ENCODE measurements at places on chromosomes 1 and 21.

DNA sequence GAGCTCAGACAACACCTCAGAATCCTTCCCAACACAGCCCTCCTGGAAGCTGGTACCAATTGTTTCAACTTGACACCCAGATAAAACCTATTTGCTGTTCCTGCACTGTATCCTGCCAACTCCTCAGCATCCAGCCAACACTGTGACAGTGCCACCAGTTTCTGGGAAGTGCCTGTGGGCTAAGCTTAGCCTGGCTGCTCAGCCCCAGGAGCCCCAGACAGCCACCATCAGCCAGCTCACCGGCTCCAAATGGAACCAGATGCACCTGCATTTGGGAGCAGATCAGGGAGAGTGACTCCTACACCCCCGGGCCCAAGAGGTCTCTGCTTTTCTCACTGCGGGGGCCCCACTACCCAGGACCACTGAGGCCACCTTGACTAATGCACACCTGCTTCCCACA is 24.9 kb downstream of the KCNN3 start:
- DNase-seq: no peak

DNA sequence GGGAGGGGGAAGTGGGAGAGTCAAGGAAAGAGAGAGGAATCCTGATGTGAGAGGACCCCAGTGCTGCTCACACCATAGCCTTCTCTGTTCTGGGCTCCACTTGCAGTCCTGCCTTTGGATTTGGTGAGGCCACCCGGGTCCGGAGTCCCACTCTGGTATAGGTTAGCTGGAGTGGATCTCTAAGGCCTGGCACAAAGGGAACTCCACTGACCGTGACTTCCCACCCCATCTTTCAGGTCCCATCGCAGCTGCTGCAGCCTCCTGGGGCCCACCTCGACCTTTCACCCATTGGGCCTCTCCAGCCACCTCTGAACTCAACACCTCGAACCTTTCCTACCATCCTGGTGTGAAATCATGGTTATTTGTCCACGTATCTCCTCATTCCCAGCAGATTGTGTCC is 324.4 kb downstream of the MATN1 start:
- no peak for DNase-seq

DNA sequence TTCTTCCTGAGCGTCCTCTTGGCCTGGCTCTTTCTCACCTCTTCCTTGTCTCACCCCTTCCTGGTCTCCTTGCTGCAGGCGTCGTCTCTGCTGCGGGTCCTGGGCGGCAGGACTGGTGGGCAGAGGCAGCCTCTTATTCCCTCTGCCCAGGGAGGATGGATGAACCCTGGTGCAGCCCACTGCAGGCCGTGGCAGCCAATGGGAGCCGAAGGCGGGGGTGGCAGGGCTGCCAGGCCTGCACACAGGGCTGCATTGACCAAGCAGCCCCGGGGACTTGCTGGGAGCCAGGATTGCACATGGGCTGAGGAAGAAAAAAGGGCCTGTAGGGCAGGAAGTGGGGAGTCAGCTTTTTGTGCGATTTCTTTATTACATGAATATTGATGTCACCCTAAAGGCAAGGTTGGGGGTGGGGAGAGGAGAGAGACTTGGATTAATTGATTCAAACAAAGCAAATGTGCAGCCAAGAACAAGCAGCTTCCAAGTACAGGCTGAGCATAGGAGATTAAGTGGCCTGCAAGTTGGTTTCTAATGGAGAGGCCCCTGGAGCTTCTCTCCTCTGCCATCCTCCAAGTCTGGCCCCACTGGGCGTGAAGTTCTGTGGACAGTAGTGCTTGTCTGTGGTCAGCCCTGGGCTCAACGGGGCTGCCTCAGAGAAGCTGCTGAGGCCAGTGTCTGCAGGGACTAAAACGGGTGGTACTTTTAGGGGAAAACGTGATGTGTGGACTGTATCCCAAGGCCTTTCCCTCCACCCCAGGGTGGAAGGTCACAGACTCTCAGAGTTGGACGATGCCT is at the start of gene S100B:
TSS of gene S100B (minus strand) at position 108 of the 792 bp plus-strand sequence. CDS start 2,667 bp downstream, outside the sequence.
- DNase-seq: no peak

- no peak for DNase-seq
Observed at GRCh38 chr21:44516342-44516741, 23.7 kb downstream of the KRTAP10-1 start.

DNA sequence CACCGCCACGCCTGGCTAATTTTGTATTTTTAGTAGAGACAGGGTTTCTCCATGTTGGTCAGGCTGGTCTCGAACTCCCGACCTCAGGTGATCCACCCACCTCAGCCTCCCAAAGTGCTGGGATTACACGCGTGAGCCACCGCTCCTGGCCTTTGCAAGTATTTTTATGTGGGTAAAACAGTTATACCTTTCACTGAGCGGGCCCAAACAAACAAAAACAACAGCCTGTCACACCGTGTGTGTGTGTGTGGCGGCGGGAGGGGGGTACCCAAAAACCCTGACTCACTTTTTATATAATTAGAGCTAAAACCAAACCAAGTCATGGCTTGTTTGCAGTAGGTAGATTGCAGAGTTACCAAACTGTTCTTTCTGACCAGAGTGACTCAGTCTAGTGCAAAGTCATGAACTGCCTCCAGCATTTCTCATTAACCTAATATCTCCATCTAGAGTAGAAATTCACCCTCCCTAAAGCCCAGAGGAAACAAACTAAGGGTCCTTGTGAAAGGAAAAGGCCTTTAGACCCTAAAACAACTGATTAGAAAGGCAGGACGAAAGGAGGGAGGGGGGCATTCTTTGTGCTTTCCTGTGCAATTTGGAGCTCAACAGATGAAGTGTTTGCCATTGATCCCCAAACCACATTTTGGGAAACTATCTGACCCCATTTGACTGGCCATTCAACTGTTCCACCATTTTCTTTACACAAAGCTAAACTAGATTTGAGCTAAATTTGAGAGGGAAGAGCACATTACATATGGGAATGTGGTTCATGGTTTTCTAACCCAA is 181.0 kb downstream of the DHRS3 start:
- no peak for DNase-seq
